ENCODE measurements at places on chromosomes 1 and 21.

- H3K36me3 ChIP-seq: no peaks in the 10 kb centered on the region
- H3K4me3 ChIP-seq: no peak overlapping the region
- no peak for DNase-seq
- H3K4me1 ChIP-seq: no peaks in the 10 kb centered on the region
Observed at GRCh38 chr1:174239541-174239940, 80.2 kb downstream of the RABGAP1L start.

- H3K4me3 ChIP-seq: no peak overlapping the region
- H3K4me1 ChIP-seq: no peaks in the 10 kb centered on the region
- no peak overlapping the region for H3K27ac ChIP-seq
- no peaks in the 10 kb centered on the region for H3K27me3 ChIP-seq
- no peak for DNase-seq
- no peaks in the 10 kb centered on the region for H3K36me3 ChIP-seq
Observed at GRCh38 chr1:29859126-29859525, 622.8 kb downstream of the PTPRU start.

DNA sequence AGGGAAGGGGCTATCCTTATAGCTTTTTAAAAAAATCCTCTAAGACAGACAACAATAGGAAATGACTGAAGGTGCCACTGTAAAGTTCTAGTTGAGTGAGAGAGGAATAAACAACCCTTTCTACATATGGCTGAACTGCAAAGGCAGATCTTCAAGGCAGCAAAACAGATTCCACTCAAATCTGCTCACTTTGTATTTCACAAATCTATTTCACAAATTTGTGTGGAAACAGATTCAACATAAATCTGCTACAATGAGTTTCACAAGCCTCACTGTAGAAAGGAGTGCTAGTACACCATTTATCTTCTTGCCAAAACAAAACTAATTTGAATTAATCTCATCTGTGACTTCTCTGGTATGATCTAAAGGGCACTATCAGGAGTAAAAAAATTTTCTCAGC, 451.3 kb downstream of the PLA2G4A start:
- no peak overlapping the region for H3K27ac ChIP-seq
- no peaks in the 10 kb centered on the region for H3K36me3 ChIP-seq
- no peak for DNase-seq
- no peaks in the 10 kb centered on the region for H3K27me3 ChIP-seq
- peaks cover 2% of the 10 kb centered on the region for H3K4me1 ChIP-seq

DNA sequence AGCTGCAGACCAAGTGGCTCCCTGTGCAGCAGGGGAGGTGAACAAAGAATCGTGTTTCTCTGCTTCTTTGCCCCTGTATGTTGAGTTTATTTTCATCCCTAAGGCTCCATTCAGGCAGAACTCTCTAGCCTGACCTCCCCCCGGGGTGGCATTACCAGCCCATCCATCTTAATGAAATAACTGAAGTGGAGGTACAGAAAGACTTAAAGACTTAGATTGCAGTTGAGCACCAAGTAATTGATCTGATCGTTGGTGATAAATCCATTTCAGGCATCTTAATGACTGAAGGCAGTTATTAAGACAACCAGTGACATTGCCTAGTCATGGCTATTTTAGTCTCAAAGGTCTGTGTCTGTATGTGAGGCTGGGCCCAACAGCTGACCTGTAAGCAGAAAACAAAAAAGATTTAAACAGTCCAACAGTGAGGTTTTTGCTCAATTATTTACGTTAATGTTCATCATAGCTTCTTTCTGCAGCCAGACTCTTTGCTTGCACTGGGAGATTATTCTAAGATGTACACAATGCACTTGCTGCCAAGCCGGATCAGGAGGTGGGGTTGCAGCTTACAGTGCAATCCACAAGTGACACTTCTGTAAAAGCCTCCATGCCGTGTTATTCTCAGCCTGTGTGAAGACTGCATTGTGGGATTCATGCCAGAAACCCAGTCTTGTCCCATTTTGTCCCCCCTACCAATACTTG, 363.0 kb upstream of the DUSP10 start:
- no peaks in the 10 kb centered on the region for H3K36me3 ChIP-seq
- no peak for DNase-seq
- H3K4me1 ChIP-seq: no peaks in the 10 kb centered on the region
- no peak overlapping the region for H3K27ac ChIP-seq
- no peak overlapping the region for H3K4me3 ChIP-seq

- H3K27me3 ChIP-seq: no peaks in the 10 kb centered on the region
- H3K4me1 ChIP-seq: peaks cover under 1% of the 10 kb centered on the region
- no peaks in the 10 kb centered on the region for H3K36me3 ChIP-seq
- H3K27ac ChIP-seq: no peak overlapping the region
Observed at GRCh38 chr1:15181564-15181963, 28.0 kb downstream of the TMEM51 start.

GRCh38 chr1:1873186-1873585, 17.7 kb downstream of the GNB1 start:
- H3K4me3 ChIP-seq: no peak overlapping the region
- H3K36me3 ChIP-seq: peaks cover 37% of the 10 kb centered on the region
- no peak for DNase-seq
- no peak overlapping the region for H3K27ac ChIP-seq
- no peaks in the 10 kb centered on the region for H3K4me1 ChIP-seq

DNA sequence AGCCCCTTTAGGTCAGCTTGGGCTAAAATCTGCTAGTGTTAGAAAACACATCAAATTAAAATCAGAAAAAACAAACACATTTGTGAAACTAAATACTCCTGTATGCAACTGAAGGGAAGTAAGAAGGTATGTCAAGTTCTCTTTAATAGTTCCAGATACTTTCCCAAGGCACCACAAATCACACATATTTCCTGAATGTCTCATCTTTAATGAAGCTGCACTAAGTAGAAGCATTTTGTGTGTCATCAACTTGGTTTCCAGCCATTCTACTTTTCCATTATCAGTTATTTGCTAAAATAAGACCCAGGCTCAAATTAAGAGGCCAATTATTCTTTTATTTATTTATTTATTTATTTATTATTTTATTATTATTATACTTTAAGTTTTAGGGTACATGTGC, 34.7 kb downstream of the CRB1 start:
- H3K27ac ChIP-seq: no peak overlapping the region
- H3K4me3 ChIP-seq: no peak overlapping the region

DNA sequence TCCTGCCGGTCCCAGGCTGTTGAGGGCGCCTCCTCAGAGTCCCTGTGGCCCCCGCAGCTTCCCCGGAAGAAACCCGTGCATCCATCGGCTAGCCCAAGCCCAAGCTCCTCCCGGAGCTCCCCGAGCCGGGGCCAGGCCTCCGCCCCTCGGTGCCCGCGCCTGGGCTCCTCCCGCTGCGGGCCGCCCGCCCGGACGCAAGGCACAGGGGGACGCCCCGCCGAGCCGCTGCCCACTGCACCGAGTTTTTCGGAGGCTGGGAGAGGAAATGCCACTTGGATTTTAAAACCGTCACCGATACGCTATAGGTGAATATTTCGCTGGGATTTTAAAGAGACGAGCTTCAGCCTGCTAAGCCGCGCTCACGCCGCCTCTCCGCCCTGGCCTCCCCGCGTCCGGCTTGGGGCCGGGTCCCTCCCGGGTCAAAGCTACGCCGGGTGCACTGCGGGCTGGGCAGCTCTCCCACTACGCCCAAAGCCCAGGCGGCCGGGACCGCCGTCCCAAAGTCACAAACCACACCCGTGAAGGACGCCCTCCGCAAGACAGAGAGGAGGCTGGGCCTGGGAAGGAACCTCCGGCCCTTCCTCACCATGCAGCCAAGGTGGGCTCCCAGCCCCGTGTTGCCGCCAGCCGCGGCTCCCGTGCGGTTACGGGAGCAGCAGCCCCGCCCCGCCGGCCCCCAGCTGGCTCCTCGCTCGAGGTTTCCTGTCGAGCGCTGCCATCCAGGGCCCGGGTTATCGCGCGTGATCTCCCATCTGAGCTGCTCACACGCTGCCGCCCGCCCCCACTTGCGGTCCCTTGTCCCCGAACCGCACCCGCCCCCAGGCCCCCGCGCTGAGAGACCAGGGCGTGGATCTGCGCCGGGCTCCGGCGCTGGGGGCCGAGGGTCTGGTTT, 63.2 kb downstream of the CD247 start:
- H3K27ac ChIP-seq: no peak overlapping the region
- no peaks in the 10 kb centered on the region for H3K36me3 ChIP-seq
- H3K27me3 ChIP-seq: peaks cover 7% of the 10 kb centered on the region
- peak overlapping the region; percentile 79 for H3K4me3 ChIP-seq

DNA sequence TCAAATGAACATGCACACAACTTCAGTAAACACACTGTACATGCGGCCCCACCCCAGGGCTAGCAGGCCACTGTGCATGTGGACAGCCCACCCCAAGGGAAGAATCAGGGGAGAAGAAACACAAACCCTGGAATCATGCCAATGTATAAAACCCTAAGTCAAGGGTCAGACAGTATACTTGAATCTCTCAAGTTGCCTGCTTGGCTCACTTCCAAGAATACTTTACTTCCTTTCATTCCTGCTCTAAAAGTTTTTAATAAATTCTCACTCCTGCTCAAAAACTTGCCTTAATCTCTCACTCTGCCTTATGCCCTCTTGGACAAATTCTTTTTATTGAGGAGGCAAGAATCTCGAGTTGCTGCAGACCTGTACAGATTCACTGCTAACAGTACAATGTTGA, 231.2 kb upstream of the CACYBP start:
- DNase-seq: no peak
- no peaks in the 10 kb centered on the region for H3K4me1 ChIP-seq
- no peak overlapping the region for H3K27ac ChIP-seq
- H3K36me3 ChIP-seq: no peaks in the 10 kb centered on the region

GRCh38 chr1:150061632-150062101, 5.9 kb upstream of the VPS45 start:
- H3K27ac ChIP-seq: no peak overlapping the region
- H3K4me3 ChIP-seq: no peak overlapping the region
- no peak for DNase-seq
- no peaks in the 10 kb centered on the region for H3K4me1 ChIP-seq

- H3K27me3 ChIP-seq: no peaks in the 10 kb centered on the region
- no peaks in the 10 kb centered on the region for H3K36me3 ChIP-seq
- H3K27ac ChIP-seq: no peak overlapping the region
- no peak overlapping the region for H3K4me3 ChIP-seq
- DNase-seq: no peak
Observed at GRCh38 chr1:97247196-97247595, 525.6 kb downstream of the PTBP2 start.

GRCh38 chr1:173868266-173869020, at the start of gene ZBTB37:
TSS of gene ZBTB37 (plus strand) at chr1:173868380. CDS start at chr1:173870226, 1,846 bp downstream.
- H3K36me3 ChIP-seq: peaks cover 25% of the 10 kb centered on the region
- H3K27ac ChIP-seq: peak within 1 kb of the TSS; percentile 99
- H3K27me3 ChIP-seq: no peaks in the 10 kb centered on the region
- DNase-seq: peak; percentile 80
- H3K4me3 ChIP-seq: peak within 1 kb of the TSS; percentile 90
- no peaks in the 10 kb centered on the region for H3K4me1 ChIP-seq

GRCh38 chr1:184755226-184756065, 788 bp upstream of the EDEM3 start:
- H3K36me3 ChIP-seq: no peaks in the 10 kb centered on the region
- peak overlapping the region; percentile 71 for H3K4me3 ChIP-seq
- H3K27me3 ChIP-seq: no peaks in the 10 kb centered on the region
- peak; percentile 86 for DNase-seq
- H3K27ac ChIP-seq: peak overlapping the region; percentile 35
- H3K4me1 ChIP-seq: no peaks in the 10 kb centered on the region

GRCh38 chr21:14766241-14766640, 220.1 kb upstream of the SAMSN1 start:
- H3K27ac ChIP-seq: no peak overlapping the region
- no peaks in the 10 kb centered on the region for H3K36me3 ChIP-seq
- DNase-seq: no peak
- H3K4me1 ChIP-seq: no peaks in the 10 kb centered on the region
- no peak overlapping the region for H3K4me3 ChIP-seq
- no peaks in the 10 kb centered on the region for H3K27me3 ChIP-seq

GRCh38 chr1:11841245-11842153, 6.1 kb downstream of the NPPA start:
- DNase-seq: no peak
- H3K27me3 ChIP-seq: no peaks in the 10 kb centered on the region
- no peaks in the 10 kb centered on the region for H3K4me1 ChIP-seq
- H3K27ac ChIP-seq: no peak overlapping the region
- H3K36me3 ChIP-seq: peaks cover 66% of the 10 kb centered on the region
- H3K4me3 ChIP-seq: no peak overlapping the region

- H3K27me3 ChIP-seq: no peaks in the 10 kb centered on the region
- no peak overlapping the region for H3K4me3 ChIP-seq
- no peaks in the 10 kb centered on the region for H3K36me3 ChIP-seq
- peak; percentile 93 for DNase-seq
- H3K27ac ChIP-seq: no peak overlapping the region
- no peaks in the 10 kb centered on the region for H3K4me1 ChIP-seq
Observed at GRCh38 chr1:168717906-168718891, 10.8 kb downstream of the DPT start.

DNA sequence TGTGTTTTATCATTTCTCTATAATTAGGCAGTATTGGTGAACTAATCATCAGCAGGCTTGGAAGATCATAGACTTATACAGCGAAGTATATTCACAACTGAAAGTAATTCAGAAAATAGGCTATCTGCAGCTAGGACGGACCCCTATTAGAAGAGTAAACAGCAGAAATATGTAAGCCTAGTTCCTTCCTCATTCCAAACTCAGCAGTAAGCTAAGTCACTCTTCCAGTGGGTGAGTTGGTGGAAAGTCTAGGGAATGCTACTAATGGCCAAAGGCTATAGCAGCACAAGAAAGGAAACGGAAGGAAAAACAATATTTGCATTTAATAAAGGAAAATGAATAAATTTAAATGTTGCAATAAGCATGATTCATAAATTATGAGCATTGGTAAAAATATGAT, 918.1 kb upstream of the TMPRSS15 start:
- no peaks in the 10 kb centered on the region for H3K4me1 ChIP-seq
- DNase-seq: no peak
- no peaks in the 10 kb centered on the region for H3K36me3 ChIP-seq
- no peak overlapping the region for H3K27ac ChIP-seq
- no peak overlapping the region for H3K4me3 ChIP-seq

DNA sequence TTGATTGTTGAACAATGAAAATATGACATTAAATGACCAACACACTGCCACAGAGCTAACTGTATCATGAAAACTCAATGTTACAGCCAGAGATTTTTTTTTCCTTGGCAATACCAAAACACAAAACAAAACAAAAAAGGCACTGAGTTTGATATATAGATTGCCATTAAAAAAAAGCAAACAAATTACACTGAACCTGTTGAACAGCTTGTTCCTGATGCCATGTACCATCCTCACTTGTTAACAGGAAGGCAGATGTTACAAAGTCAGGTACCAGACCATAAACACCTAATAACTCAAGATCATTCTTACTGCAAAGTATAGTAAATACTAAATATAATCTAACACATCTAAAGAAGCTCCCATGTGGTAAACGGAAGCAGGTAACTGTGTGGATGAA, 75.2 kb downstream of the ZNF644 start:
- H3K4me1 ChIP-seq: no peaks in the 10 kb centered on the region
- H3K4me3 ChIP-seq: no peak overlapping the region
- no peak for DNase-seq
- no peak overlapping the region for H3K27ac ChIP-seq

DNA sequence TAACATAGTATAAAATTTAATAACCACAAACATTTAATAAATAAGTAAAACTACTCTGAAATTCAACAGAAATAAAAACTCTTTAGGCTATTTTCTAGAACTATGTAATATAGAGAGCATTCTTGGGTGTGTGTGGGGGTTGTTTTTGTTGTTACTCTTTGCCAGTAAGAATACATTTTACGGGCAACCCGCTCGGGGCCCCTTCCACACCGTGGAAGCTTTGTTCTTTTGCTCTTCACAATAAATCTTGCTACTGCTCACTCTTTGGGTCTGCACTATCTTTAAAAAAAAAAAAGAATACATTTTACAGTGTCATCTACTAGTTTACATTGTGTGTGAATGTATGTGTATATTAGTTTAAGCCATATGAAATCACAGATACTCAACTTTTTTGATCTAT, 16.0 kb upstream of the GIPC2 start:
- no peak overlapping the region for H3K27ac ChIP-seq
- H3K4me3 ChIP-seq: no peak overlapping the region
- H3K4me1 ChIP-seq: no peaks in the 10 kb centered on the region

- H3K27ac ChIP-seq: no peak overlapping the region
Observed at GRCh38 chr1:204338997-204339396, 20.7 kb downstream of the PLEKHA6 start.
